ENCODE measurements at places on chromosomes 3 and 15. TPM values are rescaled to one million over a fixed set of nuclear protein-coding genes. Genes with fewer than 3 reads are reported as not detected.

Gene TMEM212
- not detected for total RNA-seq

Gene ATP13A4
- 1.0 TPM for total RNA-seq

Gene CCDC39
- total RNA-seq: not detected

Gene RAB6B
- 0.61 TPM for total RNA-seq

Gene SLC12A1
- not detected for total RNA-seq

Gene ATP8B4
- total RNA-seq: 56.6 TPM

Gene SENP7
- total RNA-seq: 32.1 TPM

Gene SYNPR
- total RNA-seq: not detected

Gene ROBO1
- total RNA-seq: 0.93 TPM

All from T-helper 1 cell treated with Interleukin-12 subunit alpha and Interleukin-12 subunit beta and Interleukin-4 antibody, amounts not matched to agents 30 ng/mL and 1 ng/mL, for 36 hours (primary cell).